ENCODE measurements at places on chromosomes 7 and 10. TPM values are rescaled to one million over a fixed set of nuclear protein-coding genes. Genes with fewer than 3 reads are reported as not detected.

- no peaks in the 10 kb centered on the region for H3K27me3 ChIP-seq
- H3K4me3 ChIP-seq: no peak overlapping the region
- H3K27ac ChIP-seq: no peak overlapping the region
- peak; percentile 92 for DNase-seq
Measured at GRCh38 chr10:25113191-25114035, 61.4 kb upstream of the GPR158 start.

DNA sequence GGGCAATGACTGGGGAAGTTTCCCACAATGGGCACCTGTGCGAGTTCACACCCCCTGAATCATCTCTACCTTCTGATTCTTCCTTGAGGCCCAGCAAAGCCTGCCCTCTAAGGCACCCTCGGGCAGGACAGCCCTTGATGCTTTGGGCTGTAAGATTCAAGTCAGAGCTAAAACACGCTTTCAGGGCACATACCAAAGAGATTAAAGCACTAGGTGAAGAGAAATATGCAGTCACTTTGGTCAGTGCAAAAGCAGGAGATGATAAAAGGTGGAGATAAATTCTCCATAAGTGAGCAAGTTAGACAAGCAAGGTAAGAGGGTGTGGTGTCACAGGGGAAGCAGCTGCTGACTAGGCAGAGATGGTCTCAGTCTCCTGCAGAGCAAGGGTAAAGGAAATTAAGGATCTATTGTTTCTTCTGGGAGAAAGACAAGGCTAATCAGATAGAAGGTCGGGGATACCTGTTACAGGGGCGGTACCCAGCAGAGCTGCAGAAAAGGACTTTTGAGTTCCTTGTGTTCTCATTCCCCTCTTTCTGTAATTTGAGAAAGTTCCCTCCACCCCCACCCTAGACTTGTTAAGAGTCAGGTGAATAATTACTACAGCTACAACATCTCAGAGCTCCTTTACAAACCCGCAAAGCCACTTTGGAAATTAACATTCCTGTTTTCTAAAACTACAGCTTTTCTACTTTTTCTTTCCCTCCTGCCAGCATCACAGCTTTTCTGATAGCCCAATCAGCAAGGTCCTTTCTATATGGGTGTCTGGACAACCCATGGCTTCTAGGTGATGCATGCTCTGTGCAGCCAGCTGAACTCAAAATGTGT is 26.4 kb downstream of the PDLIM1 start:
- DNase-seq: no peak
- H3K4me1 ChIP-seq: peaks cover 53% of the 10 kb centered on the region
- H3K4me3 ChIP-seq: no peak overlapping the region
- peak overlapping the region; percentile 94 for H3K27ac ChIP-seq
- H3K36me3 ChIP-seq: no peaks in the 10 kb centered on the region
- no peaks in the 10 kb centered on the region for H3K27me3 ChIP-seq

GRCh38 chr7:13286916-13287315 is 599.5 kb downstream of the ARL4A start:
- DNase-seq: no peak
- H3K4me3 ChIP-seq: no peak overlapping the region
- H3K27me3 ChIP-seq: no peaks in the 10 kb centered on the region

DNA sequence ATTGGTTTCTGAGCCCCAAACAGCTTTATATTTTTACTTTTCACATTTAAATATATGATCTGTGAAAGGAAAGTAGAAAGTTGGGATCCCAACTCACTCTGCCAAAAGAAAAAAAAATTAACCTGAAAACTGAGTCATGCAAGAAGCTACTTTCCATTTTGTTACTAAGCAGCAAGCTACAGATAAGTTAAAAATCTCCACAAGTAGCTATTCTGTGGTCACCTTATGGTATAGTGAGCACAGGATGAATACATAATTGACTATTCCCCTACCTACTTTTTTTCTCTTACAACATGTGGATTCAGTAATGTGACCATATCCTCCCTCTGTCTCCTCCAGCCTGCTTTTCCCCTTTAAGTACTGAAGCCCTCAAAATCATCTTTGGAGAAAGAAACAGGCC is 30.3 kb upstream of the CREB3L2 start:
- no peaks in the 10 kb centered on the region for H3K27me3 ChIP-seq
- H3K4me3 ChIP-seq: no peak overlapping the region
- peaks cover 6% of the 10 kb centered on the region for H3K4me1 ChIP-seq
- H3K27ac ChIP-seq: no peak overlapping the region

- no peak for DNase-seq
- no peak overlapping the region for H3K27ac ChIP-seq
- no peak overlapping the region for H3K4me3 ChIP-seq
Measured at GRCh38 chr7:108226816-108227299, 96.7 kb upstream of the LAMB4 start.

DNA sequence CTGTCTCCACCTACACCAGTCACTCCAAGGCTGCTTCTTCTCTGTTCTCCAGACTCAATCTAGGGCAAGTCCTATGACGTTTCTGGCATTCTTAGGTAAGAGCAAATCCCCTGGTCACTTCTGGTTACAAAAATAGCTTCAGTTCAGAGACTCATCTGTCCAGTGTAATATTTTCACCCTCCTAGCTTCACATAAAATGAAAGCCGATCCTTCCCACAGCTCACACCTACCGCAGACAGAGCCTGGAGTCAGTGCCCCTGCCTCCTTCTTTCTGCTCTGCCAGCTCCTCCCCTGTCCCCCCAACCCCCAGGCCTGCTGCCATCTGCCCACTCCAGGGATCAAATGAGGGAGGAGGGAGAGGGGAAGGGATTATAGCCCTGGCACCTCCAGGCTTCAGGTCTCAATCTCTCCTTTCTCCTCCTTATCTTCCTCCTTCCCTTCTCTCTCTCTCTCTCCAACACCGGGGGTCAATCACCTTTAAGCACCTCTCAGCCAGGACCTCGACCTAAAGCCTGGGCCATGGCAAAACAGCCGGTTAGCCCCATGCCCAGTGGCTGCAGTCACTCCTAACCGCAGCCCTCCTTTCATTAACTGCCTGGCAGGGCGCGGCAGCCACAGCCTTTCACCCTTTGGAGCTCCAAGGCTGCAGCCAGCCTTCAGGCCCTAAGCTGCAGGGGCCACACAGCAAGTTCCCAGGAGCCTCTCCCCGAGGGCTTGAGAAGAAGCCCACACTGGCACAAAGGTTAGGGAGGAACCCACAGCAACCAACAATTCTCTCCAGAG is 292.6 kb upstream of the MGMT start:
- DNase-seq: no peak
- no peaks in the 10 kb centered on the region for H3K36me3 ChIP-seq
- H3K4me1 ChIP-seq: no peaks in the 10 kb centered on the region

- H3K4me3 ChIP-seq: no peak overlapping the region
- H3K36me3 ChIP-seq: no peaks in the 10 kb centered on the region
- no peaks in the 10 kb centered on the region for H3K27me3 ChIP-seq
Measured at GRCh38 chr10:89275383-89275782, 23.8 kb upstream of the LIPA start.

DNA sequence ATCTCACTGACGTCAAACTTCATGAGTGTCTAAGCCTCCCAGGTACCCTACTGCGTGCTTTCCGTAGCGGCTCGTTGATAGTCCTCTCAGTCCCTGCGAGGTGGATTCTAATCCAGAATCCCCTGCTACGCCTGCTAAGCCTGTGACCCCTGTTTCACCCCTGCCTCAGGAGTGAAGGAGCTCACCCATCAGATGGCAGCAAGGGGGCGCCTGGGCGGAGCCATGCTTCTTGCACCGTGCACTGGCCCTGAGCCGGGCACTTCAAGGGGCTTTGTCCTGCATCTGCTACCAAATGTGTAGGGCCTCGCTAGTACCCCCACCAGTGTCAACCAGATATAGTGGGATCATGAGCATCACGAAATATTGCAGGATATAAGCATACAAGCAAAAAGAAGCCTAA is 918 bp upstream of the STRA8 start:
- H3K27ac ChIP-seq: no peak overlapping the region
- H3K36me3 ChIP-seq: no peaks in the 10 kb centered on the region
- H3K4me1 ChIP-seq: no peaks in the 10 kb centered on the region
- no peak overlapping the region for H3K4me3 ChIP-seq
- H3K27me3 ChIP-seq: no peaks in the 10 kb centered on the region

- peak overlapping the region; percentile 22 for H3K27ac ChIP-seq
- peaks cover 27% of the 10 kb centered on the region for H3K4me1 ChIP-seq
- DNase-seq: peak; percentile 18
- no peaks in the 10 kb centered on the region for H3K36me3 ChIP-seq
Measured at GRCh38 chr7:117588352-117588794, 108.5 kb downstream of the CFTR start.

GRCh38 chr10:100132427-100132826 is 50.8 kb upstream of the CPN1 start:
- no peaks in the 10 kb centered on the region for H3K36me3 ChIP-seq
- H3K4me1 ChIP-seq: no peaks in the 10 kb centered on the region
- no peak overlapping the region for H3K27ac ChIP-seq

DNA sequence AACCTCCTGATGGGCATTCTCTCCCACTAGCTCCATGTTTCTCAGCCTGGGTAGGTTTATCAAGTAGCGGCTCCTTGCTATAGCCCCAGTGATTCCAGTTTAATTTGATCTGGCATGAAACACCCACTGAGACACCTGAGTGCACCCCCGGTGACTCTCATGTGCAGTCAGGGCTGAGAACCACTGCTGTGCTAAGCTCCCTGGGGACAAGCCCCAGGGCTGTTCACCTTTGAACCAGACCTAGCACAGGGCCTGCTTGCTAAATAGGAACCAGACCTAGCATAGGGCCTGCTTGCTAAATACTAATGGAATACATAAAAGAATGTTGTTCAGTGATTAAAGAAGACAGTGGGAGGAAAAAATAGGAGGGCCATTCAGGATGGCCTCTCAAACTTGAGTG is 167.6 kb downstream of the JAZF1 start:
- H3K4me3 ChIP-seq: no peak overlapping the region
- H3K4me1 ChIP-seq: no peaks in the 10 kb centered on the region
- no peaks in the 10 kb centered on the region for H3K36me3 ChIP-seq
- H3K27me3 ChIP-seq: no peaks in the 10 kb centered on the region
- H3K27ac ChIP-seq: no peak overlapping the region
- no peak for DNase-seq

- no peaks in the 10 kb centered on the region for H3K27me3 ChIP-seq
- DNase-seq: no peak
- H3K4me1 ChIP-seq: no peaks in the 10 kb centered on the region
- H3K27ac ChIP-seq: no peak overlapping the region
- no peak overlapping the region for H3K4me3 ChIP-seq
- H3K36me3 ChIP-seq: no peaks in the 10 kb centered on the region
Measured at GRCh38 chr10:12588091-12588860, 238.9 kb downstream of the CAMK1D start.

DNA sequence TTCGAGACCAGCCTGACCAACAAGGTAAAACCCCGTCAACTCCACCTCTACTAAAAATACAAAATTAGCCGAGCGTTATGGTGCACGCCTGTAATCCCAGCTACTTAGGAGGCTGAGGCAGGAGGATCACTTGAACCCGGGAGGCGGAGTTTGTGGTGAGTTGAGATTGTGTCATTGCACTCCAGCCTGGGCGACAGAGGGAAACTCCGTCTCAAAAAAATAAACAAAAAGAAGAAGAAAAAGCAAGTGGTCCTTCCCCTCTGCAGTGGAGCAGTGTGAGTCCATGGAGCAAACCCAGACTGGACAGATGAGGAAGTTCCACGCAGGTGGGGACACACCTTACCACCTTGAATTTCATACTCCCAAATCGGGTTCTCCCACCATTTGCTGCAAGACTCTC is 13.1 kb upstream of the SERPINE1 start:
- no peak overlapping the region for H3K4me3 ChIP-seq
- H3K27ac ChIP-seq: no peak overlapping the region
- H3K27me3 ChIP-seq: no peaks in the 10 kb centered on the region
- no peak for DNase-seq

The SPAG6 gene
- total RNA-seq: 0.17 TPM

The TMEM176B gene
- total RNA-seq: 200 TPM

The SYT15B gene
- total RNA-seq: not detected

The MMP21 gene
- not detected for total RNA-seq

The ODAD2 gene
- 0.52 TPM for total RNA-seq

The SPOCK2 gene
- total RNA-seq: 3.0 TPM

The GTF2IRD2 gene
- total RNA-seq: 19.7 TPM
